ENCODE measurements at places on chromosomes 16 and 17.

- no peak for DNase-seq
Observed at GRCh38 chr17:4856271-4856936, 23.3 kb downstream of the MINK1 start.

DNA sequence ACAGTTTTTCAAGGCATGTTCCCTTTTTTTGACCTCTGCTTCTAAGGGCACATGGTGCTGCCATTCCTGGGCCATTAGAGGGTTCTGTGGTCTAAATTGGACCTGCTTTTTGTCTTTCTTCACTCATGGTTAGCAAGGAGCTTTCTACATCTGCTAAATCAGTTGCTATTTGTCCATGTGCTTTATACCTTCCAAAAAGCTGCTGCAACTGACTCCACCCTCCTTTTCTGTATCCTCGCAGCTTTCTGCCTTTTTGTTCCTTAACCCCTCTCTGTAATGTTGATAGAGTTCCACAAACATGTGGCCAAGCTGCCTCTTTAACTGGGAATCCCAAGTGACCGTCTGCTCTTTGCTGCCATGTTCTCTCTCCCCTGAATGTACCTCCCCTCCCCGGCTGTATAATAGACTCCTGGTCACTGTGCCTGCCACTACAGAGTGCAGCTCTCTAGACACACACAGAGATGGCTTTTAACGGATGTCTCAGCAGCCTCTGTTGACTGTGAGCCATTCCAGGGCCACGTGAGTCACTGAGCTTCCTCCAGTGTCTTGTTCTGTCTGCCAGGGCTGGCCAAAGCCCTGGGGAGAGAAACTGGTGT, 57.4 kb upstream of the TEKT3 start:
- DNase-seq, result no peak

- DNase-seq, result no peak
Observed at GRCh38 chr16:10812312-10813098, 6.1 kb downstream of the TVP23A start.

DNA sequence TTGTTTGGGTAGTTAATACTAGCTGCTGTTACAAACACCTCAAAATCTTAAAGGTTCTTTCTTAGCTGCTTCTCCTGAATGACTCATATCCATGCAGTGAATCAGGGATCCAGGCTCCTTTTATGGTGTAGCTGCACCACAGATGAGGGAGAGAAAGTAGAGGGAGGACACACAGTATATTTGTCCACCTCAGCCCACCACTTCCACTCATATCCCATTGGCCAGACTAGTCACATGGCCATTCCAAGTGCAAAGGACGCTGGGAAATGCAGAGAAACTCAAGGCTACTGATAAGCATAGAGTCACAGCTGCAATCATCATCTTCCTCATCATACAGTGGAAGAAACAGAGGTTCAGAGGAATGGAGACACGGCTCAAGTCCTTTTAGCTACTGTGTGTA, 63.8 kb downstream of the GSG1L start:
- no peak for DNase-seq

GRCh38 chr17:43430936-43431713, 32.3 kb downstream of the ARL4D start:
- no peak for DNase-seq

DNA sequence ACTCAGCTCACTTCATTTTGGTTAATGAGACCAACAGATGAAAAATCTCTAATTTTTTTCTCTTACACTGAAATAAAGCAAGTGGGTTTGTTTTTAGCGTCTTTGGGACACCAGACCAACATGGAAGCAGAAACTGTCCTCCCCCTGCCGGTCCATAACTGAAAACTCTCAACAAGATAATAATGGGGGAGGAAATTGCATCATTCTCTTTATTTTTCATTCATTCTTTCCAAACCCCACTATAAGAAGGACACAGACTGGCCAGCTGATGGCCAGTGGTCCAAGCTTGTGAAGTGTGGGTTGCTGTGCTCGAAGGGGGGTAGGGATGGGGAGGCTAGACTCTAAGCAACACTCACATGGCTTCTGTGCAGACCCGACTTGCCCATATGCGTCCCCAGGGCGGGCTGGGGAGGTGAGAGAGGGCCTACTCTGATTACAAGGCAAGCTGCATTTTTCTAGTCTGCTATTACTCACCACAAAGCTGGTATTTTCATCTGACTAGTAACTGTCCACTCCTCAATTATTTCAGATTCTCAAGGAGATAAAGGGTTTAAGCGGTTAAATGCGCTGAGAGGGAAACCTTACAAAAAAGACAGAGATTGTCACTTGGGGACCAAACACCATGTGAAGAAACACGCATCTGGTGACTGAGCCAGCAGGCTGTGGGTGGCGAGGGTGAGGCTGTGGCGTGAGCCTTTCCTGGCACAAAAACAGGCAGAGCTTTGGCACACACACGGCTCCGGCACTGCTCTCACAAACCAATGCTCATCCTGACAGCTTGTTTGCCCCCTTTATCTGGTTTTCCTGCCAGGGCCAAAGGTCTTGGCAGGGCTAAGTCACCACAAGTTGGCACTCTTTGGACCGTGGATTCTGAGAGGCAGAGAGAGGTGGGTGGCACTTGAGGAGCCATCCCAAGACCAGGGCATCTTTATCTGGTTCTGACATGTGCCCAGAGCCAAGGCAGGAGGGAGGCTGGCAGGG, 38.2 kb downstream of the MARF1 start:
- DNase-seq, result no peak

DNA sequence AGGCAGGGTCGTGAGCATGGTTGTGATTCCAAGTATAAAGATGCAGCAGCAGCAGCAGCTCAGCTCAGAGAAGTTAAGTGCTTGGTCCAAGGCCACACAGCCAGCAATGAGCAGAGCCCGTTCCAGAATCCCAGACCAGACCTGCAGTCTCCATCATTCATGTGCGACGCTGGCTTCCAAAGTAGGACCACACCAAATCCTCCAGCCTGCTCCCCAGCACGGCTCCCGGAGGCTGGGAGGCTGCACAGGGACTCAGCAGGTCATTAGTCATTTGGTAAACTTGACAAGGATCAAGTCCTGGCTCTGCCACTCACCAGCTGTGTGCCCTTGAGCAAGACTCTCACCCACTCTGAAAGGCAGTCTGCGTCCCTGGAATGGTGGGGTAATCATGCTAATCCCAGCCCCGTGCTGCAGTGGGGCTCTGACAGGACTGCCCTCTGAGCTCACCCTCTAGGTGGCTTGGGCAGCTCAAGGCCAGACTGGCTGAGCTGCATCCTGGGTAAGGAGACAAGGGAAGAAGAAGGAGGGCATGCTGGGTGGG, 95.1 kb upstream of the TMEM132E start:
- no peak for DNase-seq

DNA sequence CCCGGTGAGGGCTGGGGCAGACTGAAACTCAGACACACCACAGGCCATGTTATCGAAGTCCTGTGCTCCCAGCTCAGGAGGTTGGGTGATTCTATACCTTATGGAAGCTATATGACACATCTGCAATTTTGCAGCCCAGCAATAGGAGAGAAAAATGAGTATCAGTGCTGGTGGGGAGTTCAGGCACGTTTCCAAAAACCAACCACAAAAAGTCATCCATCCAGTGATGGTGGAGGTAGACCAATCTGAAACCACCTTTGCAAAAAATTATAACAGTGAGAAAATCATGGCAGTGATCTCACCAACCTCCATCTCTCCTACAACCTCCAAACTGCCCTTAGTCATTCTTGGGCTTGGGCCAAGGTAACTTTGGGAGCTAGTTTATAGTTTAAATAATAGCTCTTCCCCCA, 327.9 kb downstream of the SLC39A11 start:
- DNase-seq, result no peak

GRCh38 chr16:717450-718245, 2.7 kb downstream of the METRN start:
- DNase-seq, result no peak

GRCh38 chr16:69399361-69399760, 13.6 kb upstream of the TERF2 start:
- no peak for DNase-seq

GRCh38 chr16:58393138-58393504, 850 bp downstream of the GINS3 start:
- no peak for DNase-seq

DNA sequence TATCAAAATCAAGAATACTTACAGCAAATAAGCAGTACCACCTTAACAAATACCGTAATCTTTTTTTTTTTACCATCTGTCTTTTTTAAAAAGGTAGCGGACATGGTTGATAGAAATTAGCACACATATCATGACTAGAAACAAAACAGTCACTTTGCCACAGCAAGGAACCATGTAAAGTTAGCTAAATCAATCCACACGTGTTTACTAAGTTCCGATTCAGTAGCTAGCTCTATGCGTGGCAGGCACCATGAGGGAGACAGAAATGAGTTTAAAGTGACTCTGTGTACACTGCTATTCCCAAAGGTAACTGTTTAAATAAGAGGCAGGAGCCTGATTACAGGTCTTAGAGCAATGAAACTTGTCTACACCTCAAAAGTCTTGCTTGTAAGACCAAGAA, 108.6 kb downstream of the XYLT1 start:
- DNase-seq, result no peak

DNA sequence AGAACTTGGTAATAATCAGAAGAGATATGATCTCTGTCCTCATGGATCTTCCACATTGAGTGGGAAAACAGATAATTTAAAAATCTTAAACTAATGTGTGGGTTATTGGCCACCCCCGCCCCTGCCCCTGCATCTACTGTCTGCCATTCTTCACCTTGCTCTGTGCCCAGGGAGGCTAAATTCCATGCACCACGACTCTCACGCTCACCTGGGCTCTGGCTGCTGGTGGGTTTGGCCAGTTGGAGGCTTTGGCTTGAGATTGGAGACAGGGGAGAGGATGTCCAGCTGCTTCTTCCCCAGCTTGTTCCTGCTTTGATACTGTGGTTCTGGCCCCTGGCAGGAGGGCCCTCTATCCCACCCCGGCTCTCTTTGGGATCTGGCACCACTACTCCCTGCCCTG, 127.9 kb downstream of the IRX5 start:
- DNase-seq, result no peak

GRCh38 chr17:80362428-80363119, 52.4 kb upstream of the ENDOV start:
- DNase-seq, result no peak

All from COR-L47 (cell line).